ENCODE measurements at places on chromosomes 7 and 10.

- DNase-seq, result no peak
Observed at GRCh38 chr7:102993718-102994029, 80.9 kb downstream of the LRRC17 start.

DNA sequence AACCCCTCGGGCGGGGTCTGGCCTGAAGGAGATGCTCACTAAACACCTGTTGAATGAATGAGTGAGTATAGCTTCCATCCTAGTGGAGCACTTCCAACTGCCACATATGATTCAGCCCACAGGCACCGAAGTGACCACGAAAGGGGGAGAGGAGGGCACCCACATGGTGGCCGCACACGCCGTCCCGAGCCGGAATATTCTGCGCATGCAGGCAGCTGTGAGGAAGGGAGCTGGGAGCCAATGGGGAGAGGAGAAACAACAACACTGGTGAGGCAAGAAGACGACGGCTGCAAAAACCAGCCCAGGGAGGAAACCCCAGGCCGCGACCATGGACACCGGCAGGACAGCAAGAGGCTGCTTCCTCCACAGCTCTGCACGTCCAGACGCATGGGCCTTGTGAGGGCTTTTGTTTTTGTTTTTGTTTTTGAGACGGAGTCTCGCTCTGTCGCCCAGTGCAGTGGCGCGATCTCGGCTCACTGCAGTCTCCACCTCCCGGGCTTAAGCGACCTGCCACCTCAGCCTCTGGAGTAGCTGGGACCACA, 67.1 kb upstream of the DNAAF5 start:
- DNase-seq, result no peak

GRCh38 chr7:74294191-74294998, 5.2 kb downstream of the CLIP2 start:
- no peak for DNase-seq

DNA sequence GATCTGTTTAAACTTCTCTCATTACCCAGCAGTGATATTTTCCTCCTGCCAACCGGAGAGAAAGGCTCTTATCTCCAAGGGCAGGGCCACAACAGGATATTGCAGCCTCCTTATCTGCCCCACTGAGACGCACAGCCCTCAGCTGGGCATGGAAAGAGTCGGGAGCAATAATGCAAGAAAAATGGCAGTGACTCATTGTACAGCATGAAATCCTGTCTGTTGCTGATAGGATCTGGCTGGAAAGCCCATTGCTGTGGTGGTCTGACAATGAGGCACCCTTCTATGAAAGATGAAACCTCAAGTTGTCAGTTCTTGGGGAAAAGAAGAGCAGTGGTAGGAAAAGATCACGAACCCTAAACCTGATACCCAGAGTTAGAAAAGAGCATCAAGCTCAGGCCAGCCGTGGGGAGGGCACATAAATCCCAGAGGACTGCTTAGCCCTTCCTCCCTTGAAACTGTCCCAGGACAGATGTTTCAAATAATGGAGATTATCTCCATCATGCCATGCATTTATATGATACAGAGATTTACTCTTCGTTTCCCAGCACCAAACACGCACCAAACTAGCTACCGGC, 47.0 kb upstream of the FIGNL1 start:
- no peak for DNase-seq

DNA sequence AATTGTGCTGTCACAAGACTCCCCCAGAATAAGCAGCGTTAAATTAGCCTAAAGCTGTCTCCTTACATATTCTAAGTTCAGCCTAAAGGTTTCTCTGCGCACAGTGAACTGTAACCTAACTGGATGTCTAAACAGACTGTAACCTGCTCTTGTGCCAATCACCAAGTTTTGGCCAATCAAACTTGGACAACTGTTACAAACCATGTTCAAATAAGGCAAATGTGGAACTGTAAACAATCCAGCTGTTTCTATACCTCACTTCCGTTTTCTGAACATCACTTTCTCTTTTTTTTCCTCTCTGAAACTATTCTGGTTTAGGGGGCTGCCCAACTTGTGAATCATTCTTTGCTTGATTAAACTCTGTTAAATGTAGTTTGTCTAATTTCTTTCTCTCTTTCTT, 252.2 kb upstream of the HABP2 start:
- DNase-seq, result no peak

GRCh38 chr7:23545493-23545892, 13.7 kb upstream of the TRA2A start:
- DNase-seq, result no peak

- DNase-seq, result no peak
Observed at GRCh38 chr7:47622946-47623640, 41.2 kb upstream of the TNS3 start.

- no peak for DNase-seq
Observed at GRCh38 chr10:4982764-4983226, 19.6 kb downstream of the AKR1C1 start.

DNA sequence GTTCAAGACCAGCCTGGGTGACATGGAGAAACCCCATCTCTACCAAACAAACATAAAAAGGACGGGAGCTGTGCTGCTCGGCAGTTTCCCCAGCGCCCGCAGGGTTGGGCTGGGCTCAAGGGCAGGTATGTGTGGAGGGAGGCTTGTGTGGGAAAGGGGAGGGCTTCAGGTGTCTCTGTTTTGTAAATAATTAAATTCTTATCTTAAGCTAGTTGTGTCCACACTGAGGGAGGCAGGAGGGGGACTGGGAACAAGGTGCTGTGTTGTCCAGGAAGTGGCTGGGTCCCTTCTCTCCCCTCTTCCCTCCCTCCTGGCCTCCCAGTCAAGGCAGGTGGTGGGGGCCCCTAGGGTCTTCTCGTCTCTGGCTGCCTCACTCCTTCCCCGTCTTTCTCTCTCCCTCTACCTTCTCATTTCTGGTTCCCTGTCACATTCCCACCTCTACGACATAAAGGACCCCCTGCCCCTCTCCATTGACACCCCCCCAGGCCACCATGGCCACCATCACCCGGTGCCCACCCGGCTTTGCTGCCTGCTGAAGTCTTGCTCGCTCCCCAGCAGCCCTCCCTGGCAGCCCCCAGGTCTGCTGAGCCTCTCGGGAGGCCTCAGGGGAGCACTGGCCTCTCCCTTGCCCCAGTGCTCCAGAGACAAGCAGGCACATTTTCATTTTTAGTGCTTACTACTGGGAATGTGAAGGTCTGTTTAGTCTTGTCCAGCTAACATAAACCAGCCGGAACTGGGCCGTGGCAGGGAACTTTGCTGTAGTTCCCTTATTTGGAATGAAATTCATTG, 19.3 kb downstream of the NEURL1 start:
- no peak for DNase-seq

DNA sequence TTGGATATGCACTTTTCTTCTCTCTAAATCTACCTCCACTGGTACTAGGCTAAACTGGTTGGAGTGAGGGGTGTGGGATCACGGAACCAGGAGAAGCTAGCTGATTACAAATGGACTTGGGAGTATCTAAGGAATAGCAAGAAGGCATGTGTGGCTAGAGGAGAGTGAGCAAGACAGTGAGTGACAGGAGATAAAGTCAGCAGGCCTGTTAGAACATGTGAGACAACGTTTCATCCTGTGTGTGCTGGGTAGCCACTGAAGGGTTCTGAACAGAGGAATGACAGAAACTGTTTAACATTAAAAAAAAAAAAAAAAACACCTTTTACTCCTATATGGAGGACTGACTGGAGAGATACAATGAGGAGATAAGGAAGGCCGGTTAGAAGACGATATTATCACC, 51.7 kb downstream of the ZNF438 start:
- DNase-seq, result no peak
